Right ventricle myocardium superior (tissue), 1 donor: ENCODE measurements at places on chromosomes 1 and 21. TPM values are rescaled to one million over a fixed set of nuclear protein-coding genes. Genes with fewer than 3 reads are reported as not detected.

DNA sequence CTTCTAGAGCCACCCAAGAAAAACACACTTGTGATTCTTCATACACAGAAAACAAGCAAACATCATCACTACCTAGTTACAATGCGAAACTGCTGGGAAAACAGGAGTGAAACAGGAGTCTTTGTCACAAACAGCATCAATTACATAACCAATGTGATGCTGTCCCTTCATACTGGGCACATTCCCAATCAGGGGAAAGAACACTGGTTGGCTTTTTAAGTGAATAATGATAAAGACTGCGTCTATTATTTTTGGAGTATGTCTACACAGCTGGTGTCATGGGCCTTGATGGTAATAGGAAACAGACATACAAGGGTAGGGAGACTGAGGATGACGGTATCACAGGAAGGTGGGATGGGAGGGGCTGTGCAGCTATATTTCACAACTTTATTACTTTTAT is 43.3 kb downstream of the SIPA1L2 start:
- no peak for DNase-seq

DNA sequence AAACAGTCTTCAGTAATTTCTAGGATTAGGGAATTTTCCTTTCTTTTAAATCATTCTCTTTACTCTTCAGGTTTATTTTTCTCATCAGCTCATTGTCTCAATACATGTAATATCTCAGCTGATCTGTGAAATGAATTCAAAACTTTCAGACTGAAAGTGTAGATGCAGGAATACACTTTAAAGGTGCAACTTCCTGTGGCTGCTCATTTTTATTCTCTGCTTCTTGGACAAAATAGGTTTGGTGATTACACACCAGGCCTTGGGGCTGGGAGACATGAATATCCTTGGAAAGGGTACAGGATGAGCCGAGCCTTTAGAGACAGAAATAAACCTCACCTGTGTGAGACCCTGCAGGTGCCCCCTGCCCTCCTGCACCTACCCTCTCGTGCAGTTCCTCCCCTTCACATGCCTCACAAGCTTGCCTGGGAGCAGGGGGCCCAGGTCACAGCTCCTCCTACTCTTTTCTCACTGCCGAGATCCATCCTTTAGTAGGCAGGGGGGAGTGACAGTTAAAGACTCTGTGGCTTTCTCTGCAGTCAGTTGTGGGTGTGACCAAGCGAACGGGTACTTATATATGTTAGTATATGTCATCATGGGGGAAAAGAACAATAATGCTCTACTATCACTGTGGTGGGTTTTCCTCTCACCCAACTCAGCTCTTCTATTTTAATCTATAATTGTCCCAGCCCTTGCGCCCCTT is 23.6 kb downstream of the XCL2 start:
- no peak for DNase-seq

- DNase-seq, result peak; percentile 56
These were observed 129.7 kb upstream of the FAM72C start for GRCh38 chr1:144101397-144102045.

DNA sequence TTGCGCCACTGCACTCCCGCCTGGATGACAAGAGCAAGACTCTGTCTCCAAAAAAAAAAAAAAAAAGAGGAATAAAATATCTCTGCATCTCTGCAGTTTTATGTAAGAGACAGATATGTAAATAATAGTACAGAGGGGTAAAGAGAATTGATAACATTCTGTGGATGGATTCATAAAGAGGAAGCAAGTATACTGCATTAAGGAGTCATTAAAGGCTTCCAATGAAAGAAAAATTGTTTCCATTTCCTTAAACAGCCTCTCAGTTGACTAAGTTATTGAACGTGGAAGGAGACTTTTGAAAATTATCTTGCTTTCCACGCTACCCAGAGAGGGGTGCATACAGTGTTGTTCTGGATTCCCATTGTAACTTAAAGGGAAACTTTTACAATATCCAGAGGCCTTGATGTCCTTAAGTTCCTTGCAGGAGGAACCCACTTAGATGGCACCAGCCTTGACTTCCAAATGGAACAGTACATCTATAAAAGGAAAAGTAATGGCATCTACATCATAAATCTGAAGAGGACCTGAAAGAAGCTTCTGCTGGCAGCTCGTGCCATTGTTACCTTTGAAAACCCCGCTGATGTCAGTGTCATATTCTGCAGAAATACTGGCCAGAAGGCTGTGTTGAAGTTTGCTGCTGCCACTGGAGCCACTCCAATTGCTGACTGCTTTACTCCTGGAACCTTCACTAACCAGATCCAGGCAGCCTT is 13.8 kb downstream of the CEP350 start:
- no peak for DNase-seq

- DNase-seq, result no peak
These were observed 100.0 kb downstream of the ELAVL4 start for GRCh38 chr1:50208756-50209155.

DNA sequence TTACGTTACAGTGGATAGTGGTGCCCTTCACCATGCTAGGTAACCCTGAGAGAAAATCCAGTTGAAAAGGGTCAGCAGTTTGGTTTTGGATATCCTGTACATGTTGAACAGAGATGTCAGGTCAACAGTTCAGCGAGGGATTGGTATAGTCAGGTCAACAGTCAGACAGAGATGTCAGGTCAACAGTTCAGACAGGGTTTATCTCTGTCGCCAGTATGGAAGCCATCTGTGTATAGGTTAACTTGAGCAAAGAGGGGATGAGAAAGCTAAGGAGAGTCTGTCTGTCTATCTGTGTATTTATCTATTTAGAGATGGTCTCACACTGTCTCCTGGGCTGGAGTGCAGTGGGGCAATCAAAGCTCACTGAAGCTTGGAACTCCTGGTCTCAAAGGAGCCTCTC is 17.7 kb downstream of the DHDDS start:
- no peak for DNase-seq

DNA sequence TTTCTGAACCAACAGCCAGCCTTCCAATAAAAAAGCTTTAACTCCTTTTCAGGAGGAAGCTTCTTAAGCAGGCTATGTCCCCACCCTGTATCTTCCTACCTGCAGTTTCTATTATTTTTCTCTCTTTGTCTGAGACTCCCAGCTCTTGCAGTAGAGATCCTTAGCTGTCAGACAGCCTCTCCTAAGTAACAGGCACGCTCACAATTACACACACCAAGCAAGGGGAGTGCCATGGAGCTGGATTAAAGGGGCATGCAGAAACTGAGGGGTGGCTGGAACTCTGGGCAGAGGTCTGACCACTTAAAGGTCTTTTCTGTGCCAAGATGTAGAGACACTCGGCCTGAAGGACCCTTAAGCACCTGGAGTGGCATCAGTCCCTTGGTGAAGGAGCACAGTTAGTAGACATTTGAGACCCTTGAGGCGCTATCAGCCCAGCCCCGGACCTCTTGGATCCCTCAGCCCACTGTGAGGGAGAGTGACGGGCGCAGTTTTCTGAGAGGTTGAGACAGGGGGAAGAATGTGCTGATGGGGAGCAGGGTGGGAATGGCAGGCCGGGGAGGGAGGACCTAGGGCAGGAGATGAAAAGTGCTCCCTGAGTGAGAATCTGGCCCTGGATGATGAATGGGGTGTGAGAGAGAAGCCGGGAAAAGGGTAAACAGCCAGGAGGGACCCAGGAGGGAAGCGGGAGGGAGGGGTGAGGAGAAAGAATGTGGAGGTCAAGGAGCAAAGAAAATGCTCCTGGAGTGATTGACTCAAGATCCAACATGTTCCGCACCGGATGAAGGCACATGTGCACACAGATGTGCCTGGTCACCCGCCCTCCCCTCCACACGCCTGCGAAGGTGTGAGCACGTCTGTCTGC is 13.3 kb downstream of the PLXNA2 start:
- no peak for DNase-seq

DNA sequence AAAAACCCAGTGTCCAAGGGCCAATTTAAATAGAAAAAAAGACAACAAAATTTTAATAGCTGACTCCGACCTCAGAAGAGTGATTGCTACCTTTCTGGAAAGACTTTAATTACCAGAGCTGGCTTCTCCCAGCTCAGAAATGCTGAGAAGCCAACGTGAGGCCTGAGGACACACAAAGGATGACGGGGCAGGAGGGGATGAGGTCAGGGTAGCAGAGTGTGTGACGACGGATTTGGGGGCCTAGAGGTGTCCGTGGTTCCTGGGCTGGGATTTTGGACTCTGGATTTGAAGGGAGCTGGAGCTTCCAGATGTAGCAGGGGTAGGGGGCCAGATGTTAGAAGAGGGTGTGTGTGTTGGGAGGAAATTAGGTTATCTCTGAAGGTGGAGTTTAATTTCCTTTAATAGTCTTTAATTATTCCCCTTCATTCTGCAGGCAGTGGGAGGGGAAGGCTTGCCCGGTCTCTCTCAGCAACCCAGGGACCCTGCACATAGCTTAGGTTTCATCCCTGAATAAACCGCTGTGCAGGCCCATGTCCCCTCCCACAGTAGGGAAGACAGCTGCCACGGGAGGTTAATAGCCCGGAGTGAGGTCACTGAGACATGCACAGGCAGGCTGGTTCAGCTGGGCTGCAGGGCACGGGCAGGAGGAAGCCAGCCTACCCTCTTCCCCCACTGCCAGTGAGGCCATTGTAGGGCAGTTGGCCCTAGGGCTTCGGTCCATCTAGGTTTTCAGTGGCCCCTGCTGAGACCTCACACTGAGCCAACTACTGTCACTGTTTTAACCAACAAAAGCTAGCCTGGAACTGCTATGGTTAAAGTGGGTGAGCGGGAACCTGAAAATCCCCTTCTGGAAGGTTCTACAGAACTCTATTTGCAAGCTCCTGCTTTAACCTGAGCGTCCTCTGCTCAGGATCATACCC is 3.8 kb upstream of the PADI3 start:
- DNase-seq, result no peak

DNA sequence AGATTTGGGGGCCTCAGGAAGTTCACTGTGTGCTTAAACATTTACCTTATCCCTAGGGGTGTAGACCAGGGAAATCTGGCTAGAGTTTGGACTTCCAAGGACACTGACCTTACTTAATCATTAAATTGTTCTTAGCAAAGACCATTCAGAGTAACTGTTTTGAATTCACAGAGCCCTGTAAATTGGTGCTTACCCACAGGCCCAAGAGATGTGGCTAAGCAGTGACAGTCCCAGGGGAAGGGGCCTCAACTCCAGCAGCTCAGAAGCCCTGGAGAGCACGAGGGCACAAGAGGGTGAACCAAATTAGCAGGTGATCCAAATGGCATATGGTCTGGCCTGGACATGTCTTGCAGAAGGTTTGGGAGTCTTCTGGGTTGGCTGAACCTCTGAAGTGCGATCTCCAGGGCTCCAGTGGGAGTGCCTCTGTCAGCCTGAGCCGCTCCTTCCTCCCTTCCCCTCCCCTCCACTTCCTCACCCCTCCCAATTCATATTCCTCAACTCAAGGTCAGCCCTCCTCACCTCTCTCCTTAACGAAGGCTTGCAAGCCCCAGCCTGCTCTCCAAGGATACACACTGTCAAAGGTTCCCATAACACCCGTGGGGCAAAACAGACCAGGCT is 4.3 kb downstream of the PAQR7 start:
- DNase-seq, result no peak

DNA sequence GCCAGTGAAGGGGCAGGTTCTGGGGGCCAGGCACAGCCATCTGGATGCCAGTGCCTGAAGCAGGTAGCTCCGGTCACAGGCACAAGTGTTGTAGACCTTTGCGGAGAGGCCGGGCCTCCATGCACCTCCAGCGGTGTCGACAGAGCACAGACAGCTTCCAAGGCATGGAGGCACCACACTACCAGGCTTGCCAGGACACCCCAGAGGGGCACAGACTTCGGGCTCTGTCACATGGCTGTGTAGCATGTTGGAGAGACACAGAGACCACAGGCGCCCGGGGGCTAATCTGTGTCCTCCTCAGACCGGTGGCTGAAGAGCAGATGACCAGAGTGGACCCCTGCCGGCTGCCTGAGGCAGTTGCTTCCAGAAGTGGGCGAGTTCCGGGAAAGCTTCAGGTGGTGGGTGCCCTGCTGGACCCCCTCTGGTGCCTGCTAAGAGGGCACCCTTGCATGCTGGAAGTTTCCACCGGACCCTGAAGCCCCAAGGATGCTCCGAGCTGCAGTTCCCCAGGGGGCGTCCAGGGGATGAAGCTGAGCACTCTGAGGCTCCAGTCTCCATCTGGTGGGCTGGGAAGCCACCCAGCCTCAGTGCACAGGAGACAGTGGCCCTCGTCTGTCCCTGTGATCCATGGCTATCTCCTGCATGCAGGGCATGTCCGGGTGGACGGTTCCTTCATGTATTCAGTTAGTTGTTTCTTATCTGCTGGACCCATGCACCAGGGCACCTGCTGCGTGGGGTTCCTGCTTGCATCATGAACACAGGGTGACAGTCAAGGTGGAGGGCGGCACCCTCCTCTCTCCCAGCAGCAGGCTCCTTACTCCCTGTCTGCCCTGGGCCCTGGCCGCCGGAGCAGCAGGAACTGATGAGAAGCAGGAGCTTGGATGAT is 82.4 kb downstream of the OBSCN start:
- DNase-seq, result peak; percentile 33

DNA sequence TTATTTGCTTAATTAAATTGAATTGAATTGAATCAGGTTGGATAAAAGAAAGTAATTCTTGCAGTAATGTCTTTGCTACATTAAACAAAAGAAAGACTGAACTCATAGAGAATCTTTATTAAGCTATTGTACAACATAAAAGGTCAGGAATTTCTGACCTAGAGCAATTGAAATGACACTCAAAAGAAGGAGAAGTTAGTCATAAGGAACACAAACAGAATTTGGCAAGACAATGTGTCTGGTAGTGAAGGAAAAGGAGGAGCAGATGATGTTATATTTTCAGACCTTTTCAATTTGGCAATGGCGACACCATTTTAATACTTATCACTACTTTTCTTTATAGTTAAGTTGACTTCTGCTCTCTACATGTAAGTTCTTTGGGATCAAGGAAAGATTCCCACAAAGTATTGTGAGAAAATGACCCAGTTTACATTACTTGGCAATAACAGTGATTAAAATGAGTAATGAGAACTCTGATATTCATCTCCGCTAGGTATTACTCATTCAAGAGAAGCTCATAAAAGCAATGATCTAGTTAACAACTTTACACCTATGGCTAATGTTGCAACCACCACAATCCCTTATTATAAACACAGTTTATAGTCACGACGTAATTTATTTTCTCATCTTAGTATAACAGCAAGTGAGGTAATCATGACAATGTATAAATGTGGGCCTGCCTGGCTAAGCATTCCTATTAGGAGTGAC is 14.7 kb upstream of the KRTAP21-1 start:
- DNase-seq, result no peak

- no peak for DNase-seq
These were observed 1.6 kb downstream of the TP53BP2 start for GRCh38 chr1:223843934-223844786.

The FAM167B gene
- total RNA-seq, result 8.1 TPM

The LRRC8C gene
- total RNA-seq, result 5.9 TPM

The IL6R gene
- total RNA-seq, result 10.3 TPM

The BSND gene
- total RNA-seq, result not detected

The EFHD2 gene
- 11.6 TPM for total RNA-seq

The AMY1B gene
- not detected for total RNA-seq

The ADGRL2 gene
- 37.9 TPM for total RNA-seq

The AQP10 gene
- 0.08 TPM for total RNA-seq

The FAM43B gene
- total RNA-seq, result 3.0 TPM

The ENSA gene
- total RNA-seq, result 108 TPM
